ENCODE measurements at places on chromosomes 7 and 10.

GRCh38 chr10:91206837-91207474 is 13.5 kb upstream of the PCGF5 start:
- no peak for DNase-seq

DNA sequence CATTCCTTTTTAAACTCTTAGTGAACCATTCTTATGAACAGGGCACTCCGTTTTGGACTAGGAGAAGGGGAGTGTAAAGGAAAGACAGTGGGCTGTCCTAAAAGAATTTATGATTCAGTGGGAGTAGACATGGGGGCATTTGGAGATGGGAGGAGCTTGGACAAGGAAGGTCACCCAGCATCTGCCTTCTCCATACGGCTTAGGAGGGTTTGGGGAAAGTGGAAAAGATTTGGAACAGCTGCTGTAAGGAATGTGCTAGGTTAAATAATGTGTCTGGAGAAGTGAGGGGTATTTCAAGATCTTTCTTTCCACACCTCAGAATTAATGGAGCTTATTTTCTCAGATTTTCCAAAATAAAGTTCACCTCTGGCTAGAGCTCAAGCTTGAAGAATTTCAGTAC is 24.0 kb downstream of the SLC35G1 start:
- DNase-seq: no peak

DNA sequence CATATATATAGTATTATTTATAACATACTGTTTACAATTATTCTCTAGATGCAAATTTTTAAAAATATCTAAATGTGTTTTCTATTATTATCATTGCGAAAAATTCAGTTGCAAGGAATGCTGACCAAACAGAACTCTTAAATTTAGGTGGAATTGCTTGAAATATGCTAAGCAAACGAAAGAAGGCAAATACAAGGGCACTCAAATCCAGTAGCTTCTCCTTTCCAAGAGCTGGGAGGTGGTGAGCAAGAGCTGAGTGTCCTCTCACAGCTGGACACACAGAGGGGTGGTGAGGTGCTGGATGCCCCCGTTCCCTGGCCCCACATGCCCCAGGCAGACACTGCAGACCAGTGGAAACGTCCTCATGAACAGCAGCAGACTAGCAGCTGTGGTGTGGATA is 166.0 kb downstream of the TAX1BP1 start:
- no peak for DNase-seq

- DNase-seq: no peak
Observed at GRCh38 chr7:127770885-127771284, 118.9 kb downstream of the SND1 start.

GRCh38 chr10:12699258-12699700 is 302.2 kb downstream of the CCDC3 start:
- no peak for DNase-seq

- no peak for DNase-seq
Observed at GRCh38 chr10:78584681-78585080, 484.1 kb upstream of the ZMIZ1 start.

DNA sequence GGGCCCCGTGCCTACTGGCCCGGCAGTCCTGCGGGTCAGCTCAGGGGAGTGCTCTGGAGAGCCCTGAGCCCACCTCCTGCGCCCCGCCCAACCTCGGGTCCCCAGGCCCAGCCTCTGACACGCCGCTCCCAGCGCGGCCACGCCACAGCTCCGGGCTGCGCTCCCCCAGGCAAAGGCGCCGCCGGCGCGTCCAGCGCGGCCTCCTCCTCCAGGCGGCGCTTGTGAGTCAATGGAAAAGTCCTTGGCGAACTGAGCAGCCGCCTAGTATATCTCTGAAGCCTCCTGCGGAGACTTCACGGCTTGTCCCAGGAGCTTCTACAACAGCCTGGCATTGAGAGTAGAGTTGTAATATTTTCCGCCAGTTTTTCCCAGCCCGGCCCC is 29.5 kb upstream of the BMS1 start:
- DNase-seq: peak; percentile 74

DNA sequence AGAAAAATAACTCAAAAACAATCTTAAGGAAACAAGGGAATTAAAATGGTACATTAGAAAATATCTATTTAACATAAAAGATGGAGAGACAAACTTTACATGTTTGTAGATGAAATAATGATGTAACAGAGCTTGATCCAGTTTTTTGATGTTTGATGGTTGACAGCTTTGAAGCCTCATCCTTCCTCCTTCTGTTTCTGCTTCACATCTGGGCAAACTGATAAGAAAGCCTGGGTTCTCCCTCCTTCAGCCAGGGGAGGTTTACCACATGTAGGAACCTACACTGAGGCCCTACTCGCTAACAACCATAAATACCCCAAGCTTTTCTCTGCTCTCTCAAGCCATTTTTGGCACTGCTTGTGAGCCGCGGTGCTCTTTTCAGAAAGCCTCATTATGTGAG is 82.8 kb upstream of the ZNF32 start:
- no peak for DNase-seq

- no peak for DNase-seq
Observed at GRCh38 chr7:87574630-87575029, 26.1 kb downstream of the ABCB1 start.

DNA sequence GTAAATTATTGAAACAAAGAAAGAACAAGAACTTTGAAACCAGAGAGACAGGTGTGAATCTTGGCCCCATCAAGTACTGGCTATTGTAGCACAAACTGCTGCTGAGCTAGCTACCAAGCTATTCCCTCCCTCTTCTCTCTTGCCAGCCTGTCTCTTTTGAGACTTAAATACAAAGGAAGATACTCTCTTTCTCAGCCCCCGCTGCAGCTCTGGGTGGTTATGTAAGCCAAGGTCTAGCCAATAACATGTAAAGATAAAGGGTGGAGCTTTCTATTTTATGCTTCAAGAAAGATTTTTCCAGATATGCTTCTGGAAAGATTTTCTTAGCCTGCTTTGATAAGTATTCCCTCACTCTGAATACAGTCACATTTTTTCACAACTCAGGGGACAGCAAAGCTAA is 17.2 kb downstream of the BAZ1B start:
- DNase-seq: no peak

GRCh38 chr10:48938281-48938680 is 1.4 kb downstream of the LRRC18 start:
- no peak for DNase-seq

- DNase-seq: no peak
Observed at GRCh38 chr10:3926258-3926657, 141.2 kb upstream of the KLF6 start.

DNA sequence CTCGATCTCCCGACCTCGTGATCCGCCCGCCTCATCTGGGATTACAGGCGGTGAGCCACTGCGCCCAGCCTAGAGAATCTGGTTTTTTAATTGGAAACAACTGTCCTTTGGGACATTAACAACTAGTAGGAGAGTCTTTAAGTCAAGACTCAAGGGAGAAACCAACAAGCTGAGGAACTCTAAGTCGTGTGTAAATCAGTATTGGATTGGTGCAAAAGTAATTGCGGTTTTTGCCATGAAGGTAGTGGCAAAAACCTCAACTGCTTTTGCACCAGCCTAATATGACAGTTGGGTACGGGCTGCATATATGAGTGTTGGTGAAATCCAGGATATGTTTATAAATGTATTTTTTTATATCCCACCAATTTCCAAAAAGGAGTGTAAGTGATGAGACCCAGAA is 113.9 kb upstream of the PLXNA4 start:
- no peak for DNase-seq

- DNase-seq: no peak
Observed at GRCh38 chr7:35021445-35021844, 15.8 kb downstream of the DPY19L1 start.

- DNase-seq: no peak
Observed at GRCh38 chr7:108012499-108013430, 9.8 kb upstream of the LAMB1 start.

- DNase-seq: no peak
Observed at GRCh38 chr10:42488416-42488815, 150.0 kb downstream of the ZNF33B start.

DNA sequence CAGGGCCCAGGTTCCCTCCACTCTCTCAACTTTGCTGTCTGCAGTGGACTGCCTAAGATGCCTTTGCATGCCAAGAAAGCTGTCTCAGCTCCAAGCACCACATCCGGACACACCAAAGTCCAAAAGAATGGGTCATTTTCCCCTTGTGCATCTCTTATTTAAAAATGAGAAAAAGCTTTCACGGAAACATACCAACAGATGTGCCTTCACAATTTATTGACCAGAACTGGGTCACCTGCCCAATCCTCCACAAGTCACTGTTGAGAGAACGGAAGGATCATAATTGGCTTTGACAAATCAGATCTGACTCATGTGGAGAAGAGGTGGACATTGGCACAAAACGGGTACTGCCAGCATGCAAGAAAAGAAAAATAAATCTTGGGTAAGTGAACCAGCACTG is 258.3 kb downstream of the SNX13 start:
- no peak for DNase-seq

DNA sequence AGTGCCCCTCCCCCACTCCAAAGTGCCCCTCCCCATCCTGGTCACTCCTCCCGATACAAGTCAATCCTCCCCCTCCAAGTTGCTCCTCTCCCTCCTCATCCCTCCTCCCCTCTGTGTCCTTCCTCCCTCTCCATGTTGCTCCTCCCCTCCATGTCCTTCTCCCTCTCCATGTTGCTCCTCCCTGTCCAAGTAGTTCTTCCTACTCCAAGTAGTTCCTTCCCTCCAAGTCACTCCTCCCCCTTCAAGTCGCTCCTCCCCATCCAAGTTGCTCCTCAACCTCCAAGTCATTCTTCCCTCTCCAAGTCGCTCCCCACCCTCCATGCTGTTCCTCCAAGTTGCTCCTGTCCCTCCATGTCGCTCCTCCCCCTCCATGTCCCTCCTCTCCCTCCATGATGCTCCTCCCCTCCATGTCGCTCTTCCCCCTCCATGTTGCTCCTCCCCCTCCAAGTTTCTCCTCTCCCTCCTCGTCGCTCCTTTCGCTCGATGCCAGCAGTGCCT is 8.6 kb upstream of the WBP1L start:
- DNase-seq: no peak

DNA sequence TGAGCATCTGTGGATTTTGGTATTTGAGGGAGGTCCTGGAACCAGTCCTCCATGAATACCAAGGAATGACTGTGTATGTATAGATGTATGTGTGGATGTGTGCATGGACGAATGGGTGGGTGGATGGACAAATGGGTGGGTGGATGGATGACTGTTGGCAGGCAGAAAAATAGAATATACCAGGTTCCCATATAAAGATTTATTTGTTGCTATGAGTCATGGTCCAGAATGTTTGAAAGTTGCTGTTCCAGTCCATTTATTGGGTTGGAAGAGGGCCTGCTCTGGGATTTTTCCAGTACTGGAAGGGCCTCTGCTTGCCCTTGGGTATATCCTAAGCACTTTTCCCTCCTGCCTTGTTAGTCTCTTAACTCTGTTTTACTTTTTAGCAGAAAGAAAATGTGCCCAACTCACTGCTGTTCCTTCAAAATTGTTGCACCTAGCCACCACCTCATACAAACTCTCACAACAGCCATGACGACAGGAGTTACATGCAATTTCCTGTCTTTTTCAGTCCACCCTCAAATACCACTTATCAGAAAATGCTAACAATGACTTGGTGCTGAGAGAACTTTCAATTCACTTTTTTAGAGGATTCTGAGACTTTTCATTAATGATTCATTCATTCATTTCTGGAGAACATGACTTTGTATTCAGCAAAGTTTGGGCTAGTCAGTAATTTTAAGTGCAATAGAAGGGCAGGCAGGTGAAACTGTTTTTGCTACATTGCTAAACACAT is 108.1 kb downstream of the EEPD1 start:
- no peak for DNase-seq

- DNase-seq: no peak
Observed at GRCh38 chr10:7318836-7319235, 92.0 kb downstream of the SFMBT2 start.

- DNase-seq: no peak
Observed at GRCh38 chr7:67470256-67470751, 473.7 kb downstream of the TYW1 start.

- DNase-seq: no peak
Observed at GRCh38 chr10:114048472-114048871, 4.8 kb downstream of the ADRB1 start.

GRCh38 chr7:2567679-2568278 is 9.0 kb downstream of the IQCE start:
- no peak for DNase-seq

DNA sequence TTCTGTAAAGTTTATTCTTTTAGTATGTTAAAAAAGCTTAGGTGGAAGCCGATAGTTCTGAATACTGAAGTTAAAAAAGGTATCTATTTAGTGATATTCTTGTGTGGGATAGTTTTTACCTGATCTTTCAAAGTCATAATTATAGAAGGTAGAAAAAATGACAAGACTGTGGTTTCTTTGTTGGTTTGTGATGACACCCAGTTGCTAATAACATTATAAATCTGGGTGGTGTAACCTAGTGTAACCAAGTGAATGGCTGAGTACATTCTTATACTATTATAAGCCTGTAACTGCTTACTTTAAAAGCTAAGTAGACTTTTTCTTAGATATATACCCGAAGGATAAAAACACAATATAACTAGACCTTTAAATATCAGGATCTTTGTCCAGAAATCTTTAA is 2.3 kb downstream of the CDK13 start:
- no peak for DNase-seq

Data from CD4-positive, alpha-beta T cell (primary cell).